ENCODE measurements at places on chromosomes 3 and 15.

DNA sequence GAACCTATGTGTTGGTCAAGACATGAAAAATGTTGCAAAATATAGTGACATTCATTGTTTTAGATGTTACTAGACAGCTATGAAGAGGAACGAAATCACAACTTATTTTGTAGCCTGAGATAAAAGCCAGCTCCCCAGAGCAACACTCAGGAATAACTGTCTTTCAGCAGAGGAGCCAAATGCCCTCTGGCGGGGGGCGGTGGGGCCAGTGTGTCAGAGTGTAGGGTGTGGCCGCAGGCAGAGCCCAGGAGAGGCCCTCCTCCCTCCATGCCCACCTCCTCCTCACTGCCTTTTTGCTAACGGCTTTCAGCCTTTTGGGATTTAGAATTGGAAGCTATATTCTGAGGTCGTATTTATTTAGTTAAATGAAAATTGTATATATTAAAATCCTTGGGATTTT lies 16.9 kb downstream of the APOD start:
- no peak for DNase-seq

GRCh38 chr15:79049416-79049815 lies 41.2 kb downstream of the RASGRF1 start:
- DNase-seq: no peak

DNA sequence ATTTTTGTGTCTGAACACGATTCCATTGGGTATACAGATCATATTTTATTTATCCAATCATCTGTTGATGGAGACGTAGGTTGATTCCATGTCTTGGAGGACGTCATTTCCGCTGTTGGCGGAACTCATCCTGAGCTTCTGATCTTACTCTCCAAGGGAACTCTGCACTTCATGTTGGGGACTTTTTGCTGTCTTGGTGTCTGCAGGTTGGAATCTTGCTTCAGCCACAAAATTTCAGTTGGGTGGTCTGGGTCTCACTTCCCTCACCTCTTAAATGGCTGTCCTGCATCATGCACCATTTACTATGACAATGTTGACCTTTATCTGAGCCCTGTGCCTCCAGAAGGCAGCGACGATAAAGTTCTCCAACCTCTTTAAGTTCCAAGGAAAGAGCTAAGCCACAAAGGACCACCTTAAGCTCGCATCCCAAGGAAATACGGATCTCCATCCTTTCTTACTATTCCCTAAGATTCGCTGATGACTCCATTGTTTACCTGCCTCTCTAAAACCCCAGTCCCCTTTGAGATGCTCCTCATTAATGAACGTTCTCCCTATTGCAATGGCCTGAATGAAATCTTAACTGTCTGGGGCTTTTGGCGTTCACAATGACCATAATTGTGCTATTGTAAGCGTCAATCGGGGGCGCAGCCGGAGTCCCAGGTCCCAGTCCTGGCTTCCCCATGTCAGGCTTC lies 23.1 kb upstream of the RNU6-1 start:
- no peak for DNase-seq

DNA sequence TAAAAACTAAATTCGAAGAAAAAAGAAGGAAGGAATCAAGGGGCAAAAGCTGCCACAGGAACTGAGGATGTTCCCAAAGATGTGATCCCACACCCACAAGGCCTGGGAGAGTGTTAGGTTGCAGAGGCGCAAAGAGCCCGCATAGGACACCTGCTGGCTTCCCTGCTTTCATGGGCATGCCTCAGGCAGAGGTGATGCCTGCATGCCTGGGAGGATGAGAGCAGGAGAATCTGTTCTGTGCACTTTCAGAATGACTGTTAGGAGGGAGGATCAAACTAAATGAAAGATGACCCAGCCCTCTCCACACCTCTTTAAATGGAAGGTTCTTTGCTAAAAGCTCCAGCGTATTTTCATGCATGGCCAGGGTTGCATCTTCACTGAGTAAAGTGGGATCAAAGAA lies 162.4 kb downstream of the PLCL2 start:
- no peak for DNase-seq

- DNase-seq: no peak
These were observed 5.2 kb downstream of the FOXB1 start for GRCh38 chr15:60009124-60009960.

GRCh38 chr3:66048051-66048395 lies 9.3 kb upstream of the MAGI1 start:
- DNase-seq: no peak

DNA sequence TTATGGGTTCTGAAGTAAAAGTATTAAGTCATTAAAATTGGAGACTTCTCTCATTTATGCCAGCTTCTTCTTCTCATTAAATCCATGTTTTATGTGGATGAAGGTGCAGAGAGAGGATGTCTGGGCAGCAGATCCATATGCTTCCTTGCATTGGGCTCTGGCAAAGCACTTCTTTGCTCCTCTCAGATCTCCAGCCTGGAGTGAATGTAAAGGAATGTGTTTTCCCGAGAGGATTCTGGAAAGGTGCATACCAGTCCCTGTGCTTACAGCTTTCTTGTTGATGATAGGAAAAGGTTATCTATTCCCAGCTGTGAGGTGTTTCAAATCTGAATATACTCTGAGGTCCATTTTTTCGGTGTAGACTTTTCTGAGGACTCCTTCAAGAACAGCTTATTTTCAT lies 79.9 kb upstream of the PEX5L start:
- DNase-seq: no peak

GRCh38 chr3:14285548-14285925 lies 106.9 kb downstream of the LSM3 start:
- DNase-seq: no peak

GRCh38 chr3:193240436-193240849 lies 579 bp upstream of the PLAAT1 start:
- DNase-seq: no peak

DNA sequence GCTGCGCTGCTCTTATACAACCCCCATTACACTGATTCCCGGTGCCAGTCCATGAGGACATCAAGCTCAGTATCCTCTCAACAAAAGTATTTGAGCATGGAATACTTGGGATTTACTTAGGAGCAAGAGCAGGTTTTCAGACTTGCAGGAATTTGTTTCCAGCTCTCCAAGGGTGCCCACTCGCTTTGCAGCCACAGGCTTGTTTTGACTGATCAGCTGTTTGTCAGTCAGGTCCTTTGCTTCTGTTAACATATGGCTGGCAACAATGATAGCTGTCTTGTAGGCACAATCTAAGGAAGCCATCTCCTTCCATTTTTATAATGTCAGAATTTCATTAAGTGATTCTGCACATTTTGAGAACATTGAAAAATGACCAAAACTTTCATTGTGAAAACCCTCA lies 38.2 kb upstream of the MCF2L2 start:
- no peak for DNase-seq

DNA sequence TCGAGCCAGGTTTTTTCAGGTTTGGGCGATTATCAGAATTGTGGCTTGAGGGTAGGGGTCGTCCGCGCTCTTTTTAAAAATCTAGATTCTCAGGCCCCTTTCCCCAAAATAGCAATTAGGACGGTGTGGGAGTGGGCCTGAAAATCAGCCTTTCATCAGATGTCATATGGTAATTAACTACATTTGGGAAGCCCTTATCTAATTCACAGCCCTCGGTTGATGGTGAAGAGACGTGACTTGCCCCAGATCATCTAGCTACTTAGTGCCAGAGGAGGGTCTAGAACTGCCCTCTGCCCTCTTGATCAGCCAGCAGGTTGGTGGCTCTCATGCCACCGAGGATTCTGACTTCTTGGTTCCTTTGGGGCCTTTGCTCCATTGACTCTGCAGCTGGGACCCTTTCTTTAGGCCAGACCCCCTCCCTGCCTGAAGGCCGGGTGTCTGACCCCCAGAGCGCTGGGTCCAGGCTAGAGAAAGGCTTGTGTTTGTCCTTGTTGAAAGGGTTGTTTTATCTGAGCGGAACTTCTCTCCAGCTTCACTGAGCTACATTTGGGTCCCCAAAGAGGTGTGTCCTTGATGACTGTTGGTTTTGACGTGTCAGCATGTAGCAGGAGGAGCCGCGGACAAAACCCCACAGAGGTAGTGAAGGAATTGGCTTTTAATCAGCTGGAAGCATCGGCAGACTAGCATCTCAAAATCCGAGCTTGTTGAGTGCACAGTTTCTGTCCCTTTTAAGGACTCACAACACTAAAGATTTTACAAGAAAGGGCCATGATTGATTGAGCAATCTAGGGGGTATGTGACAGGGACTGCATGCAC lies 857 bp downstream of the AEN start:
- no peak for DNase-seq

DNA sequence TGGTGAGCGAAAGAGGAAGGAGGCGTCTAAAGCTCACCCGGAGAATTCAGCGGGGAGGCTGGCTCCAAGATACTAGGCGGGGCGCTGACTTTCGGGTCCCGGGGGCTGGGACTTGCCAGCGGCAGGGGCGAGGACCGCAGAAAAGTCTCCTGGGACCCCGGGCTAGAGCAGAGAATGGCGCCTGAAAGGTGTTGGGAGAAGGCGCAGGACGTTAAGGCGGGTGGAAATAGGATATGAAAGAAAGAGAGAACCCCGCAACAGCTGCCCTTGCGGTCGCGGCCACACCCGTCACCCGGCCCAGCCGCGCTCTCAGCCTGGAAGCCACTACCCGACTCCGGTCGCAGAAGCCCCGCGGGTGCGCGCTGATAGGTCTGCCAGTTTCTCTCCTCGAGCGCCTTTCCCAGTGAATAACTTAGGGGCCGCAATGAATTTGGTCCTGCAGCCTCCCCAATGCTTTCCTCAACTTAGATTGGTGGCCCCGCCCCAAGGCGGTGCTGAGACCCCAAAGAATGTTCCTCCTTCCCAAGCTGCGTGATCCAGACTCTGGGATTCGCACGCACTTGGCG lies 604 bp downstream of the LTK start:
- no peak for DNase-seq
